ENCODE measurements at places on chromosomes 3 and 15.
A peak's percentile ranks its signal among the peaks of the same experiment; 100 is the strongest.

GRCh38 chr15:66178531-66178910 lies 75.0 kb downstream of the MEGF11 start:
- peak; percentile 58 for DNase-seq

- no peak for DNase-seq
Measured at GRCh38 chr3:98733812-98734281, 29.3 kb upstream of the ST3GAL6 start.

DNA sequence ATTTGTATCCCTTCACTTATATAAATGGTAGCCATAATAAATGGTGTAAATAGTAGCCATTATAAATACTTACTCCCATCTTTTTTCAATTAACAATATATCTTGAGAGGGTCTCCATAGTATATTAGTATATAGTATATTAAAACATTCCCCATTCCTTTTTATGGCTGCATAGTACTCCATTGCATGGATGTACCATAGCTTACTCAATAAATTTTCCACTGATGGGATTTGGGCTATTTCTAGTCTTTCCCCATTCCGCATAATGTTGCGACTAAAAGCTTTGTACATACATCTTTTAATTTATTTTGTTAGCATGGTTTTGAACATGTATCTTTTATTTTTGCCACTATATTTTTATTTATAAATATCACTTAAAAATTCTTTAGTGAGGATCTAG lies 366.3 kb downstream of the IL20RB start:
- no peak for DNase-seq

DNA sequence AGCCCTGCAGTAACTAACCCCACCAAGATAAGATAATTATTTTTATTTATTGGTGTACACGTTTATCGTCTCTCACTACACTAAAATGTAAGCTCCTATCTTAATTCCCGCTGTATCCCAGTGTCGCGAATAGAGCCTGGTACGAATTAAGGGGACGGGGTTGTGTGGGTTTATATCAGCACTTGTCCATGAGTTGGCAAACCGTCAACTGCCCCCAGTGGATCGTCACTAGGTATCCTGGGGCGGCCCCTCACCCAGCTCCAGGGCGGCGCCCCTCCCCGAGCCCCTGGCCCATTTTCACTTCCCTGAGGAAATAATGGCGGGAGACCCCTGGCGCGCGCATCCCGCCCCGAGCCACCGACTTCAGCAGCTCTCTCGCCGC lies 465 bp downstream of the RUVBL1 start:
- no peak for DNase-seq

- no peak for DNase-seq
Measured at GRCh38 chr15:65576664-65577063, 34.3 kb downstream of the INTS14 start.

DNA sequence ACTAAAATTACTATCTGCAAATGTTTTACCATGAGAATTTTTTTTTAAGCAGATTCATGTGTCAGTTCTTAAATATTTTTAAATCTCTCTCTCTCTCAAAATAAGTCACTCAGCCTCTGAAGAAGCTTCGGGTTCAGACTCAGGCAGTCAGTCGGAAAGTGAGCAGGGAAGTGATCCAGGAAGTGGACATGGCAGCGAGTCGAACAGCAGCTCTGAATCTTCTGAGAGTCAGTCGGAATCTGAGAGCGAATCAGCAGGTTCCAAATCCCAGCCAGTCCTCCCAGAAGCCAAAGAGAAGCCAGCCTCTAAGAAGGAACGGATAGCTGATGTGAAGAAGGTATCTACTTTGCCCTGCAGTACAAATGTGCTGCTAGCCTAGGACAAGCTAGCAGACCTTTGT lies 24.1 kb downstream of the CHD2 start:
- DNase-seq, result no peak

GRCh38 chr3:24174614-24175013 lies 229.5 kb downstream of the NR1D2 start:
- DNase-seq, result no peak

DNA sequence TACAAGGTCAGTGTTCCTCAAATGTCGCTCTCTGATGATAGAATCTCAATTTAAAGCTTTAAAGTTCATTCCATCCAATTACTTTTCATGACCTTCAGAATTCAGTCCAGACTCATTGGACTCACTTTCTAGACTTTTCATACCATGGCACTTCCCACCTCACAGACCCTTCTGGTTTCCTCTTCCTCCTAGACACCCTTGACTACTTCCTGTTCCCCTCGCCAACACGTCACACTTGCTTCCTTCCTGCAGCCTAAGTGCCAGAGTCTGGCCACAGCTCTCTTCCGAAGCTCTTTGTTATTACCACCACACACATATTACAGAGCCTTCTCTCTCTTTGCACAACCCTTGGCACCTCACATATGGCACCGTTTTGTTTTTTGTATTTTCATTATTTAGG lies 59.1 kb upstream of the UMPS start:
- no peak for DNase-seq

GRCh38 chr3:77328690-77329089 lies 288.8 kb downstream of the ROBO2 start:
- no peak for DNase-seq

GRCh38 chr3:46868287-46868686 lies 5.0 kb upstream of the MYL3 start:
- no peak for DNase-seq

DNA sequence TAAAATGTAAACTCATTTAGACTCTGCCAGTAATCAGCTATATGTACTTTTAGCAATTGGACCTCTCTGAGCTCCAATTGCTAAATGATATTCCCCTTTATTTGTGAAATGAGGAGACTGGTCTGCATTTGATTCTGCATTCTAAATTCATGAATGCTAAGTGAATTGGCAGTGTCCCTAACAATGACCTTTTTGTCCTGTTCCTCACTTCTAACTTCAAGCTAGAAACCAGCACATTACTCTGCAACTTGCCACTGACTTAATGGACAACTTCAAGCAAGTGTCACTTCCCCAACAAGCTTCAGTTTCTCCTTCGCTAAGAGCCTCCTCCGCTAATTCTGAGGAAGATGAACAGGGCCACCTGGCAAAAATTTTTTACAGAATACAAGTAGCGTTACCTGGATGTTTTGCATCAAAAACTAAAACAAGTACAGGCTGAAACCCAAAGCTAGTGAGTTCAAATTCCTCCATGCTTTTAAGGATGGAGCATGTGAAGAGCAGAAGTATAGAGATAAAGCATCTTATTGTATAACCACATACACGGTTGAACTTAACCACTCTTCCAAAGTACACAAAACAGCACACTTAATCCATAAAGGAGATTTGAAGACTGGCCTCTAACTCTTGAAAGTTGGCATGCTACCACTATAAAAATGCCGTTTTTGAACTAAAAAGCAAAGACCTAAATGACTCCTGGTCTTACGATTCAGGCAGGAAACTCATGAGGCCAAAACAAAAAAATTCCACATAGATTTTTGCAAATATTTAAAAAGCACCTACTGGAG lies 207.6 kb downstream of the MAGI1 start:
- DNase-seq, result no peak

DNA sequence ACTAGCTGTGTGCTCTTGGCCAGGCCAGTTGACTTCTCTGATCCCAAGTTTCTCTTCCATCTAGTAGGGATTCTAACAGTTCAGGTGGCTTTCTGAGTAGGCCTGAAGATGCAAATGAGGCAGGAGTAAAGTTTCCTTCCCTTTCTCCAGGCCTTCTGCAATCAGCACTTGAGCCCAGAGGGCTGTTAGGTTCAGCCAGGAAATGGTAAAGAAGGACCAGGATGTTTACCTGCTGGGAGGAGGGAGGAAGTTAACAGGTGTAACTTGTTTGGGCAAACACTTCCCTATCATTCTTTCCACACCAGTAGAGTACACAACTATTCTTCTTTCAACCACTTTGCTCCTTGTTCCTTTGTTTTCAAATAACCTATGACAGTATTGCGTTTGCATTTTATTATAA lies 13.3 kb upstream of the TNFSF10 start:
- DNase-seq, result no peak

DNA sequence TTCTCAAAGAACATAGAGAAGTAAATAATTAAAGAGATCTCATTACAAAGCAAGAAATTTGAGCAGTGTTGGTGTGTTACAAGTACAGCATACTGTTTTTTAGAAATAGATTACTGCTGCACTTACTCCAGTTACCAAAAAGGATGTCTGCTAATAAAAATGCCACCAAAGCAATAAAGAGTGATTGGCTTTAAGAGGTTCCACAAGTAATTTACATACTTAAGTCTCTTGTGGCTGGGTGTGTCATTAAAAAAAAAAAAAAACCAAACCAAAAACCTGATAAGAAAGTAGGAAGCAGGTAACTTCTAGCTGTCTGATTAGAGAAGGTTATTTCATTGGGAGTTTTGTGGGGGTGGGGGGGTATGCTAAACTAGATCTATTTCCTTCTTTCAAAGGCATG lies 15.2 kb downstream of the RAB11A start:
- DNase-seq, result no peak

GRCh38 chr3:11096266-11097139 lies 57.8 kb upstream of the HRH1 start:
- peak; percentile 75 for DNase-seq

DNA sequence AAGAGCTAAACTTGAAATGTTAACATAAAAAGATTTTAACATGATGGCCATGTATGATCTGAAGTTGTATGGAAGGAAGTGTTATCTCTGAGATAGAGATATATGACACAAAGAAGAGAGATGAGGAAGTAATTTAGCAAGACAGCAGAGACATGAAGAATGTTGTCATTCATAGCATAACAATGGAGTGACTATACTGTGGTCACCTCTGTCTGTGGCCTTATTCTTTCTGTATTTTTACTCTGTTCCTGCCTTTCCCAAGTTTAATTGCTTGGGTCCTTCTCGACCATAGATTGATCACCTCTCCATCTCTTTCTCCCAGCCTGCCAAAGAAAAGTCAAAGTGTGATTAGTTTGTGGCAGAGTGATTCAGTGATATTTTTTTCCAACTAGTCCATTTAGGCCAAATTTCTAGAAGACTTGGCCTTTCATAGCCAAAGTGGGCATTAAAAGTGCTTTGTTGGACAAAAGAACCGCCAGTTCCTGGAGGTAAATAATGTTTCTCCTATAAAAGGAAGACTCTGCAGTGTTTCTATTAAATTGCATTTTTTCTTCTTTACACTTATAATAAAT lies 711.9 kb downstream of the CADM2 start:
- DNase-seq, result no peak

DNA sequence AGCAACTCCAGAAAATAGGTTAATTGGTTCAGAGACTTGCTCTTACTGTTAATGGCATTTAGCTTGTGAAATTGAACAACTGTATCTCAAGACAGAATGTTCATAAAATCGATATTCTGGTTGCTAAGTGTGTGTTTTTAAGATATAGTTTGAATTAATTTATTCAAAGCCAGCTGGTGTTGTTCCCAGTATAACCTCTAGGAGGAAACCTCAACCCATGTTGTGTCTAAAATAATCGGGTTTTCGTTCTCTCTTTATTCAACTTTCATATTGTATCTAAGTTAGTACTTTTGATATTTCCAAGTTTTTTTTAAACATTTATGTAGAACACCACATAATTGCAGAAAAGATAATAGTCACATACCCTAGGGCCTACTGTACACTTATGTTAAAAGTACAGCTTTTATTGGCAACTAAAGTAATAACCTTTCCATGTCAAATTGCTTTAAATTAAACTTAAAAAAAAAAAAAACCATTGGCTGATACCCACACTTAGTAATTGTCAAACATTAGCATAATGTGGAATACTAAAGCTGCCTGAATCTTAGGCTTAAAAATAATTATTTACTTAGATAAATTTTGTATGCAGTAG lies 90.9 kb downstream of the SAMMSON start:
- peak; percentile 32 for DNase-seq

DNA sequence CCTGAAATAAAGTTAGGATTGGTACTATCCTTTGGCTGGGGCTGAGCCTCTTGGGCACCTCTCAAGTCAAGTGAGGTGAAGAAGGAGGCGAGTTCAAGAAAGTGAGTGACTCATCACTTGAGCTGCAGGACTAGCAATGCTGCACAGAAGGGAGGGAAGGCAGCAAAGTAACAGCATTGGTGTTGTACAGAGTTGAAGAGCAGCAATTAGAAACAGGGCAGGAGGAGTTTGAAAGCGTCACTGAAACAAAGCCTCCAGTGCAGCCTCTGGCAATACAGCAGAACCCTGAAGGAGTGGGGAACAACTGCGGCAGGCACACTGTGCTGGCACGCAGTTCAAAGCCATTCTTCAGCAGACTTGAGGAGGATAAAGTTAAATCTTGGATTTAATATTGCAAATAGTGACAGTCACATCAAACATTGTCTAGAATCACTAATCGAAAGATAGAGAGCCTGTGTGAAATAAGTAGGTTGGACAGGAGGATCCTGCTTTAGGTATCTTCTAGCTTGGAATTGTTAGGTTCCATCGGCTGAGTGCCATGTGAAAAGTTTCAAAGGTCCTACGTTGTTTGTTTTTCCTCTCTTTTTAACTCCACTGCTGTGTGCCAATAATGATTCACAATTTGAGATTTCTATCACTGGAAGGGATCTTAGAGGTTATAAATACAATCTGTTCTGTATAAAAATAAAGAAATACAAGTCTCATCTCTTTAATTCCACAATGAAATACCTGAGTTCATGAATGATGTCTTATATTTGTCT lies 479.8 kb downstream of the NAALADL2 start:
- DNase-seq, result no peak

DNA sequence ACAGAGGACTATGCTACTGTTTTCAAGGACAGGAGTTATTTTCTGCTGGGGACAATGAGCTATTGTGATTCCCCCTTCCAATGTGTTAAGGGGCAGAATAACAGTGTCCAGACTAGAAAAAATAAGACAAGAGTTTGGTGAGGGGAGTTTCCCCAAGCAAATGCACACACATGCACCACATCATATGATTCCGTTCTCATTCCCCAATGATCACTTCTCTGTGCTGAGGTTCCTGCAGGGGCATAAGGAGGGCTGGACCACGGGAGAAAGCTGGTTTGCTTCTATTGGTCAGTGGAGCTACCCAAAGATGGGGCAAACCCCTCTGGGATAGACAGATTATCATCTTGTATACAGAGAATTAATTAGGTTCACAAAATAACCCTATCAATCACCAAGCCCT lies 80.6 kb downstream of the RBPMS2 start:
- no peak for DNase-seq

- no peak for DNase-seq
Measured at GRCh38 chr3:123201223-123201556, 553 bp upstream of the SEC22A start.

DNA sequence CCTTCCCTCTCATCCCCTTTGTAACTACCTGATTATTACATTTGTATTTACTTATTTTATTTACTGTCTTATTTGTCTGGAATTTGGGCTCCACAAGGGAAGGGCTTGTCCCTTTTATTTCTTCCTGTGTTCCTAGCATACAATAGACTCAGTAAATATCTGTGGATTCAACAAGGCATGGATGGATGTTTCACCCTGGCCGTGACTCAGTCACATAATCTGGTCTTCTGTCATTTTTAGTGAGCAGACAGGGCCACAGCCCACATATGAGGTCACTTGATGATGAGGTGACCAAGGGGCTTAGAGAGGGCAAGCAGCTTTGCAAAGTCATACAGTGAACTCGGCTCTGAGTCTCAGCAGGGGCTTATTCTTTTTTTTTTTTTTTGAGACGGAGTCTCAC lies 7.8 kb upstream of the DAG1 start:
- DNase-seq, result no peak

GRCh38 chr3:86949850-86950249 lies 41.1 kb downstream of the VGLL3 start:
- no peak for DNase-seq

- no peak for DNase-seq
Measured at GRCh38 chr15:57091636-57092035, 173.2 kb downstream of the TCF12 start.

- DNase-seq, result no peak
Measured at GRCh38 chr15:55742498-55742926, 440 bp downstream of the PRTG start.
